Fibroblast of lung (primary cell): ENCODE measurements at places on chromosomes 12 and 14. TPM values are rescaled to one million over a fixed set of nuclear protein-coding genes. Genes with fewer than 3 reads are reported as not detected.

GRCh38 chr14:21014761-21015190 lies 10.1 kb downstream of the NDRG2 start:
- H3K27ac ChIP-seq = no peak overlapping the region
- peaks cover 12% of the 10 kb centered on the region for H3K27me3 ChIP-seq
- no peak overlapping the region for H3K4me3 ChIP-seq
- DNase-seq = peak; percentile 87

- H3K27ac ChIP-seq = no peak overlapping the region
- H3K4me3 ChIP-seq = no peak overlapping the region
- H3K4me1 ChIP-seq = no peaks in the 10 kb centered on the region
These were observed 176.3 kb downstream of the KSR2 start for GRCh38 chr12:117792471-117792870.

GRCh38 chr12:130709971-130710732 lies 5.9 kb downstream of the RIMBP2 start:
- H3K4me1 ChIP-seq = no peaks in the 10 kb centered on the region
- no peak overlapping the region for H3K4me3 ChIP-seq
- DNase-seq = no peak

DNA sequence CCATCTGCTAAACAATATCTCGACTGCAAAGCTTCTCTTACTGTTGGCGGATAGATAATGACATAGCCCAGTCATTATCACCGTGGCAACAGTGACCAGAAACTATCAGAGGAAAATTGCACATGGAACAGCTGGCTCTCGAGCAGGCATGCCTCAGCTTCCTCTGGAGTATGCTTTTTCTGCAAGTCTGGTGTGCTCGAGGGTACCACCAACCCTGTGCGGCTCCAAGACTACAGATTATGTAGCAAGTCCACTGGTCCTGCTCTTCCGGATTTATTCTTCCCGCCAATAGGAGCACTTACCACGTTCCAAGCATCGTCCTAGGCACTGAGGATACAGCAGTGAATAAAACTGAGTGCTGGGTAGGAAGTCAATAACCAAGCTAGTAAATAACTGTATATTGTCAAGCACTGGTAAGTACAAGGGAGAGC lies 1.4 kb upstream of the GLRX5 start:
- H3K4me3 ChIP-seq = peak overlapping the region; percentile 67
- peaks cover 14% of the 10 kb centered on the region for H3K4me1 ChIP-seq
- no peaks in the 10 kb centered on the region for H3K36me3 ChIP-seq
- DNase-seq = peak; percentile 61

- no peak for DNase-seq
- no peaks in the 10 kb centered on the region for H3K36me3 ChIP-seq
- H3K27ac ChIP-seq = no peak overlapping the region
- H3K4me1 ChIP-seq = no peaks in the 10 kb centered on the region
- H3K27me3 ChIP-seq = no peaks in the 10 kb centered on the region
- no peak overlapping the region for H3K4me3 ChIP-seq
These were observed 42.3 kb upstream of the PAPOLA start for GRCh38 chr14:96459851-96460250.

GRCh38 chr14:45587142-45587541 lies 334.1 kb upstream of the MIS18BP1 start:
- no peaks in the 10 kb centered on the region for H3K27me3 ChIP-seq
- DNase-seq = no peak
- no peaks in the 10 kb centered on the region for H3K36me3 ChIP-seq
- no peaks in the 10 kb centered on the region for H3K4me1 ChIP-seq
- no peak overlapping the region for H3K27ac ChIP-seq
- H3K4me3 ChIP-seq = no peak overlapping the region

- H3K4me1 ChIP-seq = no peaks in the 10 kb centered on the region
- H3K27ac ChIP-seq = no peak overlapping the region
- H3K36me3 ChIP-seq = no peaks in the 10 kb centered on the region
These were observed 86.0 kb downstream of the TPH2 start for GRCh38 chr12:72024613-72025012.

Gene ACOT6
- total RNA-seq = not detected in 2 replicates

Gene KRT2
- not detected in 2 replicates for total RNA-seq

Gene STYK1
- under 0.01 TPM in 1 of 2 replicates, not detected in the other for total RNA-seq
